T-helper 1 cell treated with Interleukin-12 subunit alpha and Interleukin-12 subunit beta and Interleukin-4 antibody, amounts not matched to agents 30 ng/mL and 1 ng/mL, for 36 hours (primary cell): ENCODE measurements at places on chromosomes 1 and 21. TPM values are rescaled to one million over a fixed set of nuclear protein-coding genes. Genes with fewer than 3 reads are reported as not detected.

The LCE1A gene
- total RNA-seq: not detected in 2 replicates

The IL22RA1 gene
- total RNA-seq: not detected in 2 replicates

The CDA gene
- total RNA-seq: not detected in 2 replicates

The KRTAP21-2 gene
- not detected in 2 replicates for total RNA-seq

The OLIG2 gene
- not detected in 2 replicates for total RNA-seq

The TMCC2 gene
- 8.4 and 9.3 TPM in 2 replicates for total RNA-seq

The ECE1 gene
- total RNA-seq: 91.2 and 93.9 TPM in 2 replicates

The LYPLA2 gene
- 89.3 and 97.6 TPM in 2 replicates for total RNA-seq

The NUDT4B gene
- not detected in 2 replicates for total RNA-seq

The SMIM1 gene
- total RNA-seq: not detected in 2 replicates
